ENCODE measurements at places on chromosomes 7 and 10.

GRCh38 chr10:71717551-71717951 is 2.0 kb downstream of the C10orf105 start:
- no peak for DNase-seq

DNA sequence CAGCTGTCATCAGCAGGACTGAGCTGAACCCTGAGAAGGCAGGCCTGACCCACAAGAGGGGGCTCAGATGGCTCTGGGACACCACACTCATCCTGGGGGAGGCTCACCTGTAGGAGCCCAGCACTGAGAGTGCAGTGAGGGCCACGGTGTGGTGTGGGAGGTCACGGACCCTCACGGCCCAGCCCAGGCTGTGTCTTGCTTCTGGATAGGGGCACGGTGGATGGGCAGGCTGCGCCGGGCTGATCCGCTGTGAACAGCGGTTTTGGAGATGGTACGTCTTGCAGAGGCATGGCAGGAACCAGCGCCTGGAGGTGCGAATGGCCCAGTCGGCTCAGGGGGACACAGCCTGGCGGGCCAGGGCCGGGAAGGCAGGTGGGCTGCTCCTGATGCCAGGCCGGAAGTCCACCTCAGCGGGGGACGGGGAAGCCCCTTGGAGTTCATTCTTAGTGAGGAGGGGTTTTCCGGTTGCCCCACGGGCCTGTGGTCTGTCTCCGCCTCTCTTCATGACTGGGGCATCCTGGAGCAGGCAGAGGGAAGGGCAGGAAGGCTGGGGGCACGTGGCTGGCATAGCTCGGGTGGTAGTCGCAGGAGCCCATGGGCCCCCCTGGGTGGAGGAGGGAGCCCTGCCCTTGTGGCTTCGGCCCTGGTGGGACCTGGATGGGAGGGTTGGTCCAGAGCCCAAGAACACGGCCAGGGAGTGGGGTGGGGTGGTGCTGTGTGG is 112.5 kb downstream of the UNCX start:
- no peak for DNase-seq

GRCh38 chr10:106440355-106440754 is 724.2 kb downstream of the SORCS1 start:
- DNase-seq, result no peak

DNA sequence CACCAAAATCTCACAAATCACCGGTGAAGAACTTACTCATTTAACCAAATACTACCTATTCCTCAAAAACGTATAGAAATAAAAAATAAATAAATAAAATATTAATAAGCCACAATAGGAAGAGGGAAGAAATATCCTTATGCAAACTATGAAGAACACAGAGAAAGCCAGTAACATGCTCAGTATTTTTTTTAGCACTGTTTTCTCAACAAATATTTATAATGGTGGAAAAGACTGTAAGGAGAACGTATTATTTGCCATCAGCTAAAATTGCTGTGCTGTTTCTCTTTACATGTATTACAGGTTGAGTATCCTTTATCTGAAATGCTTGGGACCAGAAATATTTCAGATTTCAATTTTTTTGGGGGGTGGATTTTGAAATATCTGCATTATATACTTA is 21.0 kb downstream of the KIAA1217 start:
- DNase-seq, result no peak

GRCh38 chr7:127678337-127678736 is 26.3 kb downstream of the SND1 start:
- DNase-seq, result no peak

DNA sequence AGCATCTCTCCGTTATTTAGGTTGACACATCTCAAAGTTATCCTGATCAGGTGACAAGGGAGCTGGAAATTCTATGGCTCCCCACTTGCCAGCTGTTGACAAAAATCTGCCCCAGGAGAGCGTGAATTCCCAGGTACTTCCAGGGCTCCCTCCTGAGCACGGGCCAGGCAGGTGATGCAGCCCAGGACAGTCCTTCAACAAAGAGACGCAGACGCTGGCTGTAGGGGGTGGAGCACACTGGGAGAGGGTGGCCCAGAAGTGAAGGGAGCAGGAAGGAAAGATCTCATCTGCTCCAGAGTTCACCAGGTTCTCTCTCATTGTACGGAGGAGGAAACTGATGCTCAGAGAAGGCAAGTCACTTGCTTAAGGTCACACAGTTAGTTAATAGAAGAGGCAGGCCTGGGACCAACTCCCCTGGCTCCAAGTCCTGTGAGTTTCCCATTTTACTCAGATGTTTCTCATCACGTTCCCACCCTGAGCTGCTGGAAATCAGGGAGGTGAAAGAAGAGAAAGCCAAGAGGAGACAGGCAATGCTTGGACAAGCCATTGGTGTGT is 41.0 kb upstream of the CHST3 start:
- no peak for DNase-seq

GRCh38 chr7:70512761-70513160 is 619.2 kb upstream of the GALNT17 start:
- no peak for DNase-seq

DNA sequence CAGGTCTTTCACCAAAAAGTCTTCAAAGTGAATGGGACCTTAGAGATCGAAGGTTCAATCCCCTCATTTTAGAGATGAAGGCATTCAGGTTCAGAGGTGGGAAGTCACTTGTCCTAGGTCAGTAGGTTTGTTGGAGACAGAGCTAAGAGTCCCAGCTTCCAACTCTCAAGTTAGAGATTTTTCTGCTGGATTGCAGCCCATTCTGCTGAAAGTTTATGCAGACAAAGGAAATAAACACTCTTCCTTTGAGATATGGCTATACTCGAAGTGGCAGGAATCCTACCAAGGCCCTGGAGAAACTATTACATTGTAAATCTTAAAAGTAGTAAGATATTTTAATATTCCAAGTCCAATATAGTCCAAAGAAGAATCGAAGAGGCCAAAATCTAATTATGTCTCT is 64.4 kb downstream of the LYZL1 start:
- no peak for DNase-seq

DNA sequence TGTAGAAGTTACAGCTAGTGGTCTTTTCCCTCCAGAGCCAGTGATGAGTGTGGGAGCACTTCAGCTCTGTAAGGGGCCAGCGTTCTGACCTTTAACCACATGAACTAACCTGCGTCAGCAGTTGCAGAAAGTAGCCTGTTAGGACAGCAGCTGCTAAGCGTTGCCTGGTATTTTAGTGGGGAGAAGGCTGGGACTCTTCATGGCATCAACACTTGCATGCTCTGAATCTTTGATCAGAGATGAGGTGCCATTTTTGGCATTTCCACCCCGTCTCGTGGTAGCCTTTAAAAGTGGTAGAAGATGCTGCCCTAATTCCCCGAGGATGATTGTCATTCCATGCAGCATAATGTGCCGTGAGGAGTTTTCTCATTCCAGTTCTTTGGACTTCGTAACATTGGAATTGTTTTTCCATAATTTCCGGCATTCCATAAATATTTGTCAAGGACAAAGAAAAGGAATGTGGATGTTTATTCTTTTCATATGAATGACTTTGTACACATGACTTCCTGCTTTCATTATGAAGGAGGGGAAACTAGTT is 92.2 kb downstream of the AVL9 start:
- no peak for DNase-seq

DNA sequence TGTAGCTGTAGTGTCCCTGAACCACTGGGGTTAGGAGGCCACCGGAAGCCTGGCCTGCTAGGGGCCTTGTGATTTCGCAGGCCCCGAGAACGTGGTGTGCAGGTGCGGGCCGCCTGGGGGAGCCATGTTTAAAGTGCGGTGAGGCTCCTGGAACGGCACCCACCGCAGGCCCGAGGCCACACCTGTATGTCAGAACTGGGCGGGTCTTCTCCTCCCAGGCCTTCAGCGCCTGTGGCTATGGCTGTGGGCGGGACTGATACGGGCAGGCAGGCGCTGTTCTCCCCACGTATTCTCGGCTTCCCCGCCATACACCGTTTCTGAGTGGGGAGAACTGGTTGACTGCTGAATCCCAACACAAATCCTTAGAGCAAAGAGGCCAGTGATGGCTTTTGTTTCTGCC is 74.8 kb downstream of the DNAJB6 start:
- no peak for DNase-seq

DNA sequence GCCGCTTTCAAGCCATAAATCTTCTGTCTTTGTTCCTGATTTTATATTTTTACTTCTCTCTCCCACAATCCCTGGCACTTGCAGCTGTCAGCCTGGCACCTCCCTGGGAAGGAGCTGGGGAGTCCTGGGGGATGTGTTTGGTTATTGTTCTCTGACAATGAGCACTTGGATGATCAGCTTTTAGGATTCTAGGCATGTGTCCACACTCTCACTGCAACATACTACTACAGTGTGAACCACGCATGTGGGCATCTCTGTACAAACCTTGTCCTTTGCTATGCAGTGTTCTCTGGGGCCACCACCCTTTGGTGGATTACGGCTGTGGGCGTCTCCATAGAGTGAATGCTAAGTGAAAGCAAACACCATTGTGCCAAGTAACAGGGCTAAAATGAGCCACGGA is 168.4 kb upstream of the KMT2E start:
- no peak for DNase-seq

DNA sequence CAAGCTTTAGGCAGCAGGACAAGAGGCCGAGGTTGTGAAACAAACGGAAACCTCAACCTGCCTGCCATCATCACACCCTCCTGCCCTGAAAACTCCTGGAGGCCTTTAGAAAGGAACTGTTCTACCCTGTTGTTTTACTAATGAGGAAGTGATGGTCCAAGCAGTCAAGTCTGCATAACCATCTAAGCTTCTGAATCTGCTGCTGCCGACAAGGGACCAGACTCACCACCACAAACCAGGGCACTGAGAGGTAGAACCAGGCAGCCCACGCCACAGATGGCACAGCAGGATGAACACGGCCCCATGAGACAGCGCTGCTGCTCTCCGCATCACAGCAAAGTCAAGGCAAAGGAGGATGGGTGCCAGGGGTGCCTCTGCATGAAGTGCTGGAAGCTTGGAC is 209.4 kb downstream of the CELF2 start:
- DNase-seq, result no peak

GRCh38 chr10:49168171-49168540 is 20.0 kb downstream of the TMEM273 start:
- no peak for DNase-seq

GRCh38 chr7:98078197-98078870 is 28.3 kb upstream of the LMTK2 start:
- DNase-seq, result no peak

- DNase-seq, result no peak
Observed at GRCh38 chr7:6022707-6023106, 8.5 kb upstream of the ANKRD61 start.

DNA sequence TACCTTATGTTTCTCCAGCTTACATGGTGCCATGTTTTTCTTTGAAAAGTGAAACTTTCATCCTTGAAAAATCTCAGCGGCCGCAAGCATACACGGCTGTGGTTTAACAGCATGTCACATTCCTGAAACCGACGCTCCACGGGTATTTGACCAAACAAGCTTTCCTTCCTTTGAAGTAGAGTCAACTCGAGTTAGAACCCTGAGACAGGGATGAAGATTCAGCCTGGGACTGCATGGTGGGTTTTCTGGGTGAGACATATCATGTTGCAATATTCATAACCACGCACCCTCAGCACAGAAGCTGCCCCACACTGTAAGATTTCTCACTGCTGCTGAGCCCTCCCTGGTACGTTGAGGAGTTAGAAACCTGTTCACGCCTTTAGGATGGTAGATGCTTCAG is 8.1 kb downstream of the CYP26A1 start:
- no peak for DNase-seq

DNA sequence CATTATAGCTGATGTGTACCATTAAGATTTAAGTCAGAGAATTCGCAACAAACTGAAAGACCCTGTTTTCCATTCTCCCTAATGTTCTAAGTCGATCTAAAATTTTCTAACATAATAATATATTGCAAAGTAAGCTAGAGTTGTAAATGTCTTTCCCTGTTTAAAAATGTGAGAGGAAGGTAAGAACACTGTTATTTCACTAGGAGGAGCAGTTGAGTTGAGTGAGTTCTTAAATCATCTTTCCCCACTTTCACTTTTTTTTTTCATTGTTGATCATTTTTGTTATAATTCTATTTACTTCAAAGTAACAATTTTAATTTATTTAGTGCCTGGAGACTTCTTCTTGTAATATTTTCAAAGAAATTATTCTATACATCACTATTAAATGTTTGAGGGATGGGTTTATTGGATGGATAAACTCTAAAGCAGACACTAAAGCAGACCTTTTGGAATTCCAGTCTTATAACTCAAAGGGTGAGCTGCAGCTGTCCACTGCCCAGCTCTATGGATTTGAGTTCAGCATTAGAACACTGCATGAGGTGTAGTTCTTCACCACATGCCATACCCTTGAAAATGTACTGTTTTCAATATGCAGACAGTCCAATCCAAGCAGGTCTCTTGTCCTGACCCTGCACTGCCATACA is 181.3 kb upstream of the FZD1 start:
- DNase-seq, result no peak

- DNase-seq, result no peak
Observed at GRCh38 chr7:36535866-36536664, 146.4 kb downstream of the ANLN start.

DNA sequence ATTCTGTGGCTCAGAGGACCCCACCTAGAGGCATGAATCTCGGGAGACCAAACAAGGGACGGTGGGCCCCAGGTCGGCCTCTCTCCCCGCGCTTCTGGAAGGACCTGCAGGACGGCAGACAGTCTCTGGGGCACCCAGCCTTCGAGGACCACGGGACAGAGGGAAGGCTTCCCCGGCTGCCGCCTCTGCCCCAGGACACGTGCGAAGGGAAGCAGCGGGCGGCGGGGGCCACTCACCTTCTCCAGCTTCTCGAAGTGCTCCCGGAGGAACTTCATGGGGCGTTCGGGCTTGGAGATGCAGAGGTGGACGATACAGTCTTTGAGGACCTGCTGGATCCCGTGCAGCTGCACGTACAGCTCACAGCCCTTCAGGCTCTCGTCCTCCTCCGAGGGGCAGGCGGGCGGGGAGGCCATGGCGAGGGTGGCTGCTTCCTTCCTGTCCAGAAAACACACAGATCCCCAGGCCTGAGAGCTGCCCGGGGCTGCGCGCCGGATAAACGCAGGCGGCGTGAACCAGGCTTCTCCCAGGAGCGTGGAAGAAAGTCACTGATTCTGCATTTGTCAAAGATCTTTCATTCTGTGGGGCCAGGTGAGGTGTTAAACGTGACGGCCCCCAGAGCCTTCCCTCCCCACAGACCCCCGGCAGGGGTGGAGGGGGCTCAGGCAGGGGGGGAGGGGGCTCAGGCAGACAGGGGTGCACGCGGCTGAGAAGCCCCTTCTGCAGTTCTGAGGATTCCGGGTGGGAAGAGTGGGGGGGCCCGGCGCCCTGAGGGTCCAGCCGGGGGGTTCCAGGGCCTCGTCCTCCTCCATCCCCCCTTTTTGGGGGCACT is 15.2 kb upstream of the DNAAF5 start:
- DNase-seq, result no peak

DNA sequence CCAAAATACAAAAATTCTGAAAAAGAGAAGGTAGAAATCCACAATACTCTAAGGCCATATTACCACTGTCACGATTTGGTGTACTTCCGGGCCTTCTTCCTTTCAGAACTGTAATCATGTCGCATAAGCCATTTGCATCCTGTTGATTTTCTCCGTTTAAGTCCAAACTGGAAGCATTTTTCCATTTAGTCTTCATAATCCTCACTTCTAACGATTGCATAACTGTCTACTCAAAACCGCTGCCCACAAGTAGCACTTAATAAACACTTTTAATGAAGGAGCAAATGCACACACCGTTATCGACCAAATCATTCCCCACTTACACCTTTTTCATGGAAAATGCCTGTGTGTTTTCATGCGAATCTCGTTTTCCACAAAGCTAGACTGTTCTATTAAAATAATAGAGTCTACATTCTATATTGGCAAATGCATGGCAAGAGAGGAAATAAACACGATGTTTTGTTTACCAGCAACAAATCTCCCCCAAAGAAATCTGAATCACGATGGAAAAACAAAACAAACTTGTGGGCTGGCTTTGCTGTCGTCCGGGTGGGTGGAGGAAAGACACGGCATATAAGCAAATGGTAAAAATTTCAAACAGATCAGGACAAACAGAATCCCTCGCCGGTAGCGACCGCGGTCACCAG is 1.0 kb downstream of the ATE1 start:
- DNase-seq, result no peak

All from NCI-H187 treated with DMSO at 0.1 percent for 48 hours (cell line).